Heart right ventricle (tissue), 16 donors: ENCODE measurements at places on chromosomes 16 and 17.

GRCh38 chr17:73157521-73157890, 7.3 kb upstream of the SSTR2 start:
- no peaks in the 10 kb centered on the region for H3K36me3 ChIP-seq
- H3K27me3 ChIP-seq: peaks cover 43% of the 10 kb centered on the region
- no peak for DNase-seq
- no peak overlapping the region for H3K4me3 ChIP-seq
- H3K4me1 ChIP-seq: peaks cover 8% of the 10 kb centered on the region
- H3K27ac ChIP-seq: no peak overlapping the region

- H3K27me3 ChIP-seq: no peaks in the 10 kb centered on the region
- H3K4me1 ChIP-seq: no peaks in the 10 kb centered on the region
- no peak for DNase-seq
- H3K27ac ChIP-seq: peak overlapping the region; percentile 26
- no peak overlapping the region for H3K4me3 ChIP-seq
- no peaks in the 10 kb centered on the region for H3K36me3 ChIP-seq
Observed at GRCh38 chr17:47686276-47686635, 7.7 kb upstream of the TBKBP1 start.

- H3K27me3 ChIP-seq: no peaks in the 10 kb centered on the region
- H3K4me3 ChIP-seq: no peak overlapping the region
- DNase-seq: no peak
- peaks cover 32% of the 10 kb centered on the region for H3K4me1 ChIP-seq
- H3K36me3 ChIP-seq: no peaks in the 10 kb centered on the region
- no peak overlapping the region for H3K27ac ChIP-seq
Observed at GRCh38 chr17:7544911-7545310, 3.9 kb upstream of the TNFSF12 start.

GRCh38 chr17:49730078-49730784, 22.5 kb upstream of the SLC35B1 start:
- peak overlapping the region; percentile 60 for H3K27ac ChIP-seq
- DNase-seq: peak; percentile 81
- H3K4me1 ChIP-seq: peaks cover 62% of the 10 kb centered on the region
- H3K36me3 ChIP-seq: peaks cover 10% of the 10 kb centered on the region

GRCh38 chr17:83067718-83068261, 11.6 kb upstream of the METRNL start:
- H3K4me3 ChIP-seq: no peak overlapping the region
- no peaks in the 10 kb centered on the region for H3K4me1 ChIP-seq
- DNase-seq: no peak
- H3K27ac ChIP-seq: no peak overlapping the region

DNA sequence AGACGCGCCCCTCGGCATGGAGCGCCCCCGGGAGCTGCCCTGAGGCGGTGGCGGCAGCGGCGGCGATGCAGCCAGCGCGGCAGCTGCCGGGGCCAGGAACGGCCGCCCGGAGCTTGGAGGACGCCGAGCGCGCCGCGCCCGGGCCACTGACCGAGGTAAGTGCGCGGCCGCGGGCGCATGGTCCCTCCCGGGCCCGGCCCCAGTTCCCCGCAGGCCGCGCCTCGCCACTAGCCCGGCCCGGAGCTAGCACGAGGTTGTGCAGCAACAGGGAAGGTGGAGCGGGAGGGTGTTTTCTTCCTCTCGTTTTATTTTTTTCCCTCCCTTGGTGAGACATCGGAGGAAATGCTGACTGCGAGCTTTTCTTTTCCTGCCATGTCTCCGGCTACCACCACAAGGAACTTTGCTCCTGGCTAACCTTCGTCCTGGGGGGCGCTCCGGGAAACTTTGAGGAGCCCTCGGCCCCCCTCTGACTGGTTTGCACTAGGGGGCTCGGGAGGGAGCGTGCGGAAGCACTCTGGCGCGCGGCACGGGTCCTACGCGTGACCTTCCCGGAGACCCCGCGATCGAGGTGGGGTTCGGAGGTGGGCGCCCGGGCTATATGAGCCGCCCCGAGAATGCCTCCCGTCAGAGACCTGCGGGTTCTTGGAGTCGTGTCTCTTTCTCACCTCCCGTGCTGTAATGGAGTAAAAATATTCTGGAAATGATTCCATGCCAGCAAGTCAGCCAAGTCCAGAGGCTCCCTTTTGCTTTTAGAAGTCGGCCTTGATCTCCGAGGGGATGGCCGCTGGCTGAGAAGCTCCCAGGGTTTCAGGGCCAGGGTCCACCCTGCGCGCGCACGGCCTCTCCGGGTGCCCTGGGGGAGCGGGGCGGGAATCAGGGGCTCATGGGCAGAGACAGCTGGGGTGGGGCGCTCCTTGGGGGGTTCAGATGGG, 868 bp downstream of the KCNJ12 start:
- DNase-seq: peak; percentile 36
- H3K4me1 ChIP-seq: peaks cover 15% of the 10 kb centered on the region
- H3K27me3 ChIP-seq: peaks cover 5% of the 10 kb centered on the region
- H3K27ac ChIP-seq: peak overlapping the region; percentile 61
- H3K4me3 ChIP-seq: peak overlapping the region; percentile 66

DNA sequence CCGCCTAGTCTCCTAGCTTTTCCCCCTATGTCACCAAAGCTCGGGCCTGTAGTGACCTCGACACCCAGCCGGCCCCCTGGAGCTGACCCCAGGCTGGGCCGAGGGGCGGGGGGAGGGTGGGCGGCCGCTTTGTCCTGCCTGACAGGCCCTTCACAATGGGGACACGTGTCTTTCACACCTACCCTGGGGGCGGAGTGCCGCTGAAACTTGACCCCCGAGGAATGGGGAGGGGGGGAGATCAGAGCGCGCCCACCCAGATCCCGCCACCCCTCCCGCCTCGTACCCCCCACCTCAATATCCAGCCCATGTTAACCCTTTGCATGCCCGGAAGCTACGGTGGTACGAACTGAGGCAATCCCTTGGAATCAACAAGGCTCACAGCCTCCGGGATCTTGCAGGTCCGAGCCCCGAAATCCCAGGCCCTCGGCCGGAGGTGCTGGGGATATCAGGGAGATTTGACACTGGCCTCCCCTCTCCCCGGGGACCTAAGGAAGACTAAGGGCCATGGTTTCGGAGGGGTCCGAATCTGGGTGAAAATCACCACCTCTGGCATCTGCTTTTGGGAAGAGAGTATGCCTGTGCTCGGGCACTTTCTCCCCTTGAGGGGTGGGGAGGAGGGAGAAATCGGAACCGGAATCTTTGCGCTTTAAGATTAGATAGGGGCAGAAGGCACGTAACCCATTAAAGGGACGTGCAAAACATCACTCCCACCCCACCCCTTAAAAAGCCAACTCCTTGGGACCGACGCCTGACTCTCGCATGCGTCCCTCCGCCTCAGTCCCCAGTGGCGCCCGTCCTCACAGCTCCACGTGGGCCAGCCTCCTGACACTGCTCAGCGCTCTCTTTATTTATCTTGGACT, 2.6 kb downstream of the NOG start:
- H3K36me3 ChIP-seq: no peaks in the 10 kb centered on the region
- H3K27me3 ChIP-seq: peaks cover 82% of the 10 kb centered on the region
- H3K27ac ChIP-seq: no peak overlapping the region

- no peaks in the 10 kb centered on the region for H3K36me3 ChIP-seq
- no peak overlapping the region for H3K4me3 ChIP-seq
- H3K27ac ChIP-seq: peak overlapping the region; percentile 26
- peaks cover 27% of the 10 kb centered on the region for H3K4me1 ChIP-seq
- no peaks in the 10 kb centered on the region for H3K27me3 ChIP-seq
Observed at GRCh38 chr17:1414634-1415033, 14.6 kb upstream of the YWHAE start.

DNA sequence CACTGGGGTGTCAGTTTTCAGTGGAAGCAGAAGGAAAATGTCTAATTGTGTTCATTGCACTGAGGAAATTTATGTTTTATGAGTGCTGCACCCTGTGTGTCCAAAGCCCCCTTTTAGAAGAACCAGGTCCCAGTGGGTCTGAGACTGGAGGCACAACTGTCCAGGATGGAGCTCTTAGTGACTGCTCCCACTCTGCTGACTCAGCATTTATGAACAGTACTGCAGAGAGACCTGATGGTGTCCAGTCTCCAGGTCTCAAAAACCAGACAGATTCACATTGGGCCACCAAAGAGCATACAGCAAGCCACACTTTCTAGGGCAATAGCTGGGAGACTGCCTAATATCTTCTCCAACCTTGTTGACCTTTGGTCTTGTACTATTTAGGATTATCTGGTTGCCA, 321.9 kb downstream of the CBLN1 start:
- peaks cover 28% of the 10 kb centered on the region for H3K4me1 ChIP-seq
- no peaks in the 10 kb centered on the region for H3K36me3 ChIP-seq
- no peak overlapping the region for H3K27ac ChIP-seq
- no peak for DNase-seq
- H3K27me3 ChIP-seq: no peaks in the 10 kb centered on the region

- DNase-seq: no peak
- H3K27ac ChIP-seq: no peak overlapping the region
- peaks cover 4% of the 10 kb centered on the region for H3K4me1 ChIP-seq
- H3K36me3 ChIP-seq: no peaks in the 10 kb centered on the region
Observed at GRCh38 chr17:63138713-63139112, 172.7 kb downstream of the TANC2 start.

- H3K4me1 ChIP-seq: no peaks in the 10 kb centered on the region
- no peak overlapping the region for H3K27ac ChIP-seq
- no peak overlapping the region for H3K4me3 ChIP-seq
- H3K27me3 ChIP-seq: no peaks in the 10 kb centered on the region
- H3K36me3 ChIP-seq: no peaks in the 10 kb centered on the region
Observed at GRCh38 chr16:50011707-50012106, 13.3 kb upstream of the CNEP1R1 start.

GRCh38 chr16:12682432-12683165, 121.1 kb downstream of the CPPED1 start:
- no peak for DNase-seq
- no peaks in the 10 kb centered on the region for H3K27me3 ChIP-seq
- no peak overlapping the region for H3K4me3 ChIP-seq
- no peak overlapping the region for H3K27ac ChIP-seq
- H3K36me3 ChIP-seq: no peaks in the 10 kb centered on the region

- no peak for DNase-seq
- H3K4me1 ChIP-seq: peaks cover 3% of the 10 kb centered on the region
- no peak overlapping the region for H3K4me3 ChIP-seq
Observed at GRCh38 chr17:66981983-66982508, 17.5 kb downstream of the CACNG4 start.

DNA sequence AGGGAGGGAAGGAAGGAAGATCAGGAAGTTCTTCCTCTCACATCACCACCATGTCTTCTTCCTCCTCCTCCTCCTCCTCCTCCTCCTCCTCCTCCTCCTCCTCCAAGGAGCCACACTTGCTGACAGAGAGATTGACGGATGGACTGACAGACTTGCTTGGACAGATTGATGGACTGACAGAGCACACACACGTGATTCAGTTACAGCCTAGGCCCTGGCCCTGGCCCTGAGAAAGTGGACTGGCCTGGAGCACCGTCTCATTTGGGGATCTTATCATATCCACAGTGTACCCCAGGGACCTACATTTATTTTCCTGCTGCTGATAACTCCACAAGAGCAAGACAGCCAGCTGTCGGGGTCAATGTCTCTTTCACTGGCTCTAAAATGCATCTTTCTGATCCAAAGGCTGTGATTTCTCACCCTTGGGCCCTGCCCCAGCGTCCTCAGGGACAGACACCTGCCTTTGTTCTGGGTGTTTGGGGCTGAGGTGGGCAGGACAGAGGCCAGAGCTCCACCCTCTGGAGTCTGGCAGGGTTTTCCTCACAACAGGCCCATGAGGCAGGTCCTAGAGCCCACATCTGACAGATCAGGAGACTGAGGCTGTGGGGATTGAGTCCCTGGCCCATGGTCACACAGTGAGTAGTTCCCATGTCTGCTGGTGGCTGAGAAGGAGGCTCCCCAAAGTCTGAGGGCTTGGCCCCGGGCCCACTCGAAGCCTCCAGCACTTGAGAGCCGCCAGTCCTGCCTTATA, 2.3 kb upstream of the P2RX1 start:
- H3K36me3 ChIP-seq: no peaks in the 10 kb centered on the region
- peak overlapping the region; percentile 54 for H3K27ac ChIP-seq
- DNase-seq: peak; percentile 58
- no peaks in the 10 kb centered on the region for H3K27me3 ChIP-seq

DNA sequence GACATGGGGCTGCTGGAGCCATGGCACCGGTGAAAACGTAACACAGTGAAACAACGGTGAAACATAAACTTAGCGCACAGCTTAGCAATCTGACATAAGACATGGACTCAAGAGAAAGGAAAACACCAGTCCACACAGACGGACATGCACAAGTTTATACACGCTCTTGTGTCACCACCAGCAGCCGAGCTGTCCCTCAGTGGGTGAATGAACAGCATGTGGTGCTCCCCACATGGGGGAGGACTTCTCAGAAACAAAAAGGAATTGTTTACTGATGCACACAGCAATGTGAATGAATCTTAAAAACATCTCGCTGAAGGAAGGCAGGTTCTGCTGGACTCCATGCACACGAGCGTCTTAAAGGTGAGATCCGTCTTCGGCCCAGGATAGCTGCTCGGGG, 34.2 kb downstream of the KLHDC4 start:
- H3K36me3 ChIP-seq: no peaks in the 10 kb centered on the region
- H3K27me3 ChIP-seq: no peaks in the 10 kb centered on the region
- no peak overlapping the region for H3K27ac ChIP-seq
- no peak overlapping the region for H3K4me3 ChIP-seq
- H3K4me1 ChIP-seq: no peaks in the 10 kb centered on the region

DNA sequence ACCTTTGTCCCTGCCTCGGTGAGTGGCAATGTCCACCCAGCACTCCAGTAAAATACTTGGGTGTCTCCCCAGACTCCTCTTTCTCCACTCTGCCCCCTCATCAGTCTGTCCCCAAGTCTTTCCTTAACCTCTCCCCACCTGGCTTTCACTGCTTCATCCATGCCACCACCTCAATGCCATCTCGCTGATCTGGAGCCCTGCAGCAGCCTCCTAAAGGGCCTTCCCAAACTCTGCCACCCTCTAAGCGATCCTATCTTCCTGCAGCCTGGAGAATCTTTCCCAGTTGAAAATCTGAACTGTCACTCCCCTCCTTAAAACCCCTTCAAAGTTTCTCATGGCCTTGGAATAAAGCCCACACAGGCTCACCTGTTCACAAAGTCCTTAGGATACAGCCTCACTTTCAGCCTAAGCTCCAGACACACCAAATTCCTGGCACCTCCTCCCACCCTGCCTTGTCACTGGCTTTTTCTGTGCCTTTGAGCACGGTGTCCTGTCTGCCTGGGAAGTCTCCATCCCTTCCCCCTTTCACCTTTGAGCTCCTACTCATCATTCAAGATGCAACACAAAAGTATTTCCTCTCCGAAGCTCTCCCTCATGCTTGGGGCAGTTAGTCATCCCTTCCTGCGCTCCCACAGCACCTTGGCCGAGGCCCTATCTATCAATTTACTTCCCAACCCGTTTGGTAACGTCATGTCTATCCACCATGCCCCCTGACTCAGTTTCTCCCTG, 2.8 kb downstream of the WNK4 start:
- H3K27me3 ChIP-seq: peaks cover 86% of the 10 kb centered on the region
- no peak for DNase-seq
- peaks cover 26% of the 10 kb centered on the region for H3K4me1 ChIP-seq
- no peak overlapping the region for H3K4me3 ChIP-seq
- no peak overlapping the region for H3K27ac ChIP-seq

DNA sequence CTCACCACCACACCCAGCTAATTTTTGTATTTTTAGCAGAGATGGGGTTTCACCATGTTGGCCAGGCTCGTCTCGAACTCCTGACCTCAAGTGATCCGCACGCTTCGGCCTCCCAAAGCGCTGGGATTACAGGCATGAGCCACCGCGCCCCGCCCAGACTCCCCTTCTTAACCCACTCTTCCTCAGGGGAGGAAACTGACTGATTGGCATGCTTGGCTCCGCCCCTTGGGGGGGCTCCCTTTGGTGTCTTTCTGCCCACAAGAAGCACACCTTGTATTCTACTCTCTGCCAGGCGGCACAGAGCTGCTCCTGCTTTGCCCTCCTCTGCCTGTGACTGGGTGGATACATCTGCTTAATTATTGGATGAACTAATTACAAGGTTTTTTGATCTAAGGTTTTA, 4.7 kb upstream of the ASGR2 start:
- H3K27ac ChIP-seq: no peak overlapping the region
- H3K4me1 ChIP-seq: peaks cover 62% of the 10 kb centered on the region
- no peak overlapping the region for H3K4me3 ChIP-seq
- peaks cover 27% of the 10 kb centered on the region for H3K27me3 ChIP-seq
- no peak for DNase-seq
- no peaks in the 10 kb centered on the region for H3K36me3 ChIP-seq
